ENCODE measurements at places on chromosomes 6 and 20. TPM values are rescaled to one million over a fixed set of nuclear protein-coding genes. Genes with fewer than 3 reads are reported as not detected.

ANKEF1 gene
- 9.8 TPM for polyA plus RNA-seq

FAM184A gene
- 12.1 TPM for polyA plus RNA-seq

RAB44 gene
- polyA plus RNA-seq, result 0.04 TPM

PAX1 gene
- polyA plus RNA-seq, result 0.01 TPM

FITM2 gene
- polyA plus RNA-seq, result 10.1 TPM

GHRH gene
- polyA plus RNA-seq, result not detected

ULBP1 gene
- 1.2 TPM for polyA plus RNA-seq

GPX5 gene
- polyA plus RNA-seq, result not detected

ADGRB3 gene
- polyA plus RNA-seq, result 3.2 TPM

TMEM217 gene
- polyA plus RNA-seq, result 1.5 TPM
